Tibial nerve (tissue), 4 donors: ENCODE measurements at places on chromosomes 12 and 14.

- no peak for DNase-seq
Observed at GRCh38 chr14:85519661-85520305, 10.2 kb upstream of the FLRT2 start.

- DNase-seq, result no peak
Observed at GRCh38 chr12:95759718-95760117, 30.8 kb downstream of the NTN4 start.

DNA sequence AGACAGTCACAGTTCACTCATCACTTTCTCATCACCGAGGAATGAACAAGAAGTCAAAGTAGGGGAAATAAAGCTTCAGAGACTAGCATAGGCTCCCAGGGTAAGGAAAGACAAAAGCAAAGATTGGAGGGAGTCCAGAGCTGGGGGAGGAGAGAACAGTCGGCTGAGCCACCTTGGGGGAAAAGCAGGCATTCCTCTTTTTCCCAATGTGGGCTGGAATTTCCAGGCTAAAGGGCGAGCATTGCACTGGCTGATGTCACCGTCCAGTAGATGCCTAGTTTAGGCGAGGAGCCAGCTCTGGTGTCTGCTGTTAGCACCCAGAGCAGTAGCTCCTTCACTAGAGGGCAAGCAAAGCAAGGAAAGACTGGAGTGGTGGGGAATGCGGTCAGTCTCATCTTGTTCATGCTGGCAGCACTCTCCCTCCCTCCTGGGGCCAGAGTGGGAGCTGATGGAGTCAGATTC lies 8.5 kb upstream of the KRT75 start:
- DNase-seq, result no peak

GRCh38 chr12:51065530-51065929 lies 17.4 kb downstream of the LETMD1 start:
- no peak for DNase-seq

DNA sequence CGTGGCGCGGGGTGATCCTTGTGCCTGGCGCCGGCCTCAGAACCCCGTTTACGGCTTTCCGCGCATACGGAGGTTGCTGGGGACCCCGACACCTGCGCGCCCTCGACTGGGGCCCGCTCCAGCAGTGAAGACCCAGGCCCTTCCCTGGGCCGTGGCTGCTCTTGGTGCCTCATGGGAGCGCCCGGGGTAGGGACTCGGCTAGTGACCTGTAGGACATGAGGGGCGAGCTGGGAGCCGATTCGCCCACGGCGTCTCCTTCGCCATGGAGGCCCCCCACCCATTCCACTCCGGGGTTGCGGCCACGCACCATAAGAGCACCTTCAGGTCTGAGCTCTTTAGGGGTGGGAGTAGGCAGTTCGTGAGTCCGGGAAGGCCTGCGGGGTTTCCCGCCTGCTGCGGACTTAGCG lies 14.2 kb upstream of the PAX9 start:
- no peak for DNase-seq

DNA sequence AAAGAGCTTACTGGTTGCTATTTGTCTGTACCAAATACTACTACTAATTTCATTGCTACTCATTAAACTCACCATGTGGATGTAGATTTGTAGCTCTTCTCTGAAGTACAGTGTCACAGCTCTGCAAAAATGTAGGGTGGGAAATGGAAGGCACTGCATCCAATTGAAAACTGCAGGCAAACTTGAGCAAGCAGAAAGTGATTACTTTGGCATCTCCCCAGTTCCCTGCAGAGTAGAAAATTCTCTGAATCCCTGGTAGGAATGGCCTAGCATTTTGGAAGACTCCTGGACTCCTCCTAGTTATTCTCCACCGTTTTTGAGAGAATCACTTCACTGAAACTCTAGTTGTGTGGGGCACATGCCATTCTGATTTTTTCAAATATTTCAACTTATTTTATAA lies 239.1 kb downstream of the DIO2 start:
- no peak for DNase-seq

DNA sequence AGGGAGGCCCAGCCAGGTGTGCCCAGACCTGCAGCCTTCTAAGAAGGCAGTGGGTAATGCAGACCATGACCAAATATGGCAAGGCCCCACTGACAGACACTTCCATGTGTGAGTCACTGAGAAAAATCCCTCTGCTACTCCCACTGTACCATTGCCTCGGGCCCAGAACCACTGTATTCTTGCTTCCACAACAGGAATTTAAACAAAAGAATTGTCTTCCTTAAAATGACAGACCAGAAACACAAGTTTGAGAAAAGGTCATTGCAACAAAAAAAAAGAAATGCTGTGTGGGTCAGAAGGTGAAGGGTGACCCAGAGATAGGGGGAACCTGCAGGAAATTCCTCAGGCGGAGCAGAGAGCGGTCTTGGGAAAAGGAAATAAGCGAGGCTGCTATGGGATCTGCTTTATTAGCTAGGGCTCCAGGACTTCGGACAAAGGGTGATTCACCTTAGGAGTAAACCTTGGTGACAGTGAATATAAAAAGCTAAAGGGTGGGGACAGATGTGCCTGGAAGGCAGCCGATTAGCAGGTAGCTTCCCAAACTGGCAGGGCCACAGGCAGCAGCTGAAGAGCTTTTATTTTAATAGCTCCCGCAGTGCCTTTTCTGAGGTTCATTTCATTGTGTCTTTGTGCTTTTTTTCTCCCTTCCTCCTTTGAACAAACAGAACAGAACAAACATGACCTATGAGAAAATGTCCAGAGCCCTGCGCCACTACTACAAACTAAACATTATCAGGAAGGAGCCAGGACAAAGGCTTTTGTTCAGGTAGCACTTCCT lies 185.3 kb upstream of the BCL2L14 start:
- no peak for DNase-seq

DNA sequence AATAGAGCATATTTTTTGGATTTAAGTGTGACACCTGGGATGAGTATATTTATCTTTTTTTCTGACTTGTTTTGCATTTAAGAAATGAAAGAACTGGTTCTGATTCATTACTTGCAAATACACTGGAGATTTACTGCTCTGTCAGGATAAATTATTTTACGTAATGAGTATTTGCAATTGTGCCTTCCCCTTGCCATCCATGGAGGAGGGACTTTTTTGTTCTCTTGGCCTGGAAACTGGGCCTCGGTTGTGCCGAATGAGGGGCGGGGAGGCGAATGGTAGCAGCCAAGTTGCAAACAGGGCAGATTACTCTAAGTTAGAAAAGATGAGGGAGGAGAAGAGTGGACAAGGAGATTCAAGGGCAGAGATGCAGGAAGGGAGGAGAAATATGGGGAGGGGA lies 308.7 kb downstream of the ATP23 start:
- no peak for DNase-seq

- no peak for DNase-seq
Observed at GRCh38 chr14:104734991-104735779, 11.2 kb downstream of the ADSS1 start.

DNA sequence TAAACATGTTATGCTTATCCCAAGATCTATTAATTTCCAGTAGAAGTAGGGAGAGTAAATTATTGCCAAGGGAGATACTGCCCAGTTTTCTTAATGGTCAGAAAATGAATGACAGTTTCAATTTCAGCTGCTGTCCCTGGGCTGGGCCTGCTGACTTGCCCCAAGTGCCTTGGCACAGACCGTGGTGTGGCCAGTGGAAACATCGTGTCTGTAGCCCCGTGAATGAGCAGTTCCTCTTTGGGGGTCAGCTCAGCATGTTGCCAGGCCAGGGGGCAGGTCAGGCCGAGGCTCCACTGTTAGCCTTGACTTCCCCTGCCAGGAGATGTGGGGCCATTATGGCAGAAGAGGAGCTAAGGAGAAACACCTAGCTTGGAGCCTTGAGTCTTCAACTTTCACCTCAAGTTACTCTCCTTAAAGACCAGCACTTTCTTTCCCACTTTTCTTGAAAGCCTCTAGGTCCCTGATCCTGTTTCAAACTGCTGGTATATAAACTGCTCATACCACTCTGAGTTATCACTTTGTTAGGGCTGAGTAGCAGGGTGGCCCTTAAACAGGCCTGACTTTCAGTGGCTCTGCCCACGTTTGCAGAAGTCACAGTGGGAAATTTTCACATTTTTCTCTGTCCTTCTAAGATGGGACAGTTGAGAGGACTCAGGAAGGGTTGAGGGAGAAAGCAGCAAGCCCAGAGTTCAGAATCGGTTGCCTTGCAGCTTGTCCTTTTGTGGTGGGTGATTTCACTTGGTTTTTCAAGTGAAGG lies 73.2 kb downstream of the SUSD6 start:
- DNase-seq, result no peak

DNA sequence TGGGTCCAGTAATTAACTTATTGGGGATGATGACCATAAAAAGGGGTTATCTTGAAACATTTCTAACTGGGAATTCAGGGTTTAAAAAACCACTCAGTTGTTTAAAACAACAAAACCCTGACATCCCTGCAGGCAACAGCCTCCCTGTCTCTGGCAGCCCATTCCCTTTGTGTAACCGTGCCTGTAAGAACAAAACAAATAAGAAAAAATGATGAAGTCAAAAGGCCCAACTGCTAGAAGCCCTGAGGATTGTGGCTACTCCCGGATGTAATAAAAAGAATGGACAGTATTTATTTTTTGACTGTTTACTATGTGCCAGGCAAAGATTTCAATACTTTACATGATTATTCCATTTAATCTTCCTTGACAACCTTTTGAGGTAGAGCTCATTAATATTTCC lies 75.3 kb downstream of the TMCC3 start:
- no peak for DNase-seq

DNA sequence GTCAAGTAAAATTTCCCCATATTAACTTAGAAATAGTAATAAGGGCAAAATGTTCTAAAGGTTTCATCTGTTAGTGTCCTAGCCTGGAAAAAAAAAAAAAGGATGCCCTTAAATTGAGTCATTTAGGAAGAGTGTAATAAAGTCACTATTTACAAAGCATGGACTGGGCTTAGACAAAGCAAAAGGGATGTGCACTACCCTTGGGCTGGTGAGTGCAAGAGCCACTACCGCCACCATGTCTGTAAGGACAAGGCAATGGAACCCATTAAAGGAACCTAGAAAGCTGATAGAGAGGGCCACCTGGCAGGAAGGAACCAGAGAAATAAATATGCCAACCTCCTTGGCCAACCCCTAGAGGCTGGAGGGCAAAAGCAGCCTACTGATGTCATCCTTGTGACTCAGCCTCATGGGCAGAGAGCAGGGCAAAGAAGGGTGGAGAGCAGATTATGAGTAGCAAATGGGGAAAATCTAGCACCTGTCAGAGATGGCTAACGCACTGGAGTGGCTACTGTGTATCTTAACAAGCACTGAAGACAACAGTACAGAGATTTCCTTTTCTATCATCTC lies 59.5 kb upstream of the FUT8 start:
- DNase-seq, result no peak

GRCh38 chr14:65424531-65424930 lies 12.0 kb downstream of the FUT8 start:
- no peak for DNase-seq

DNA sequence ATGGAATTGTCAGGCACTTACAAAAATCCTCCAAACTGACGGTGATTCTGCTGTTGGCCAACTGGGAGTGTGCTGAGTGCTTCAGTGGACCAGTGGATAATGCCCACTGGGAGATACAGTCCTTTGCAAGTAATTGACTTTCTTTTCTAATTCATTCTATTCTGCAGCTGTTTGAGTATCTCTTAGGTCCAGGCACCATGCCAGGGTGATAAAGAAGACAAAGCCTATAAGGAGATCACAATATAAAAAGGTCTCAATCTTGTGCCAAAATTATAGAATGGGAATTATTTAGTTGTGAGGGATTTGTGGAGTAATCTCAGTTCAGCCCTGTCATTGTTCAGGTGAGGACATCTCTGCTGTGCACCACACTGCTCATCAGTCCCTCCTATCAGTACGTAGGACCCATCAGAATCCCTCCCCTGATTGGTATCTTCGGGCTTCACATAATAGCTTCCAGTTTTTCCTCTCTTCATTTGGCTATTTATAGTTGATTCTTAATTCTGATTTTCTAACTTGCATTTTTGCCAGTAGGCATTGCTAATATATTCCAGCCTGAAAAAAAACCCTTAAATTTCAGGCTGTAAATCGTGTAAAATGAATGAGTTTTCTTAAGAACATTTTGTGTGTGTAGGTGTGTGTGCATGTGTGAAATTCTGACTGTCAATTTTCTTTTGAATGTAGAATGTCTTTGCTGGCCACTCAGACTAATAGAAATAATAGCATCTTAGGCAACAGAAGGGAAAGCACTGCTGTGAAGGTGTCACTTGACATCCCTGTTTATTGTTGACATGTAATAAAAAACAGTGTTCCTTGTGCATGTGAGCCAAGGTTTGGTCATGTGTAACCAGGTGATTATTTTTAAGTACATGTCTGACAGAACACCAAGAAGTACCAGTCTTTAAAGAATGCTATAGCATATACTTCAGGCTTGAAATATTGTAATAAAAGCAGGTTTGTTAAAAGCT lies 457.6 kb upstream of the RGS6 start:
- DNase-seq, result no peak

DNA sequence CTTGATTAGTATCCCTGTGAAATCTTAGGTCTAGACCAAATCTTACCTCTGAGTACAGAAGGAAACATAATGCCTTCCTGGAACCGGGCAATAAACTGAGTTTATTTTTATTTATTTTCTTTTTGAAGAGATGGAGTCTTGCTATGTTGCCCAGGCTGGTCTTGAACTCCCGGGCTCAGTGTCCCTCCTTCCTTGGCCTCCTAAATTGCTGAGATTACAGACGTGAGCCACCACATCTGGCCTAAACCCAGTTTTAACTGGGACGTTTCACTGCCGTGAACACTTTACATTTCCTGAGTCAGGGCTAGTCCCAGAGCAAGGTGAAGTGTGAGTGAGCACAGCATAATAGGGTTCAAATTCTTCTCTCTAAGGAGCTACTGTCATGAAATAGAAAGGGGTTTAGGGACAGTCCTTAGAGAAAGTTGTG lies 671 bp downstream of the GUCY2C start:
- no peak for DNase-seq

DNA sequence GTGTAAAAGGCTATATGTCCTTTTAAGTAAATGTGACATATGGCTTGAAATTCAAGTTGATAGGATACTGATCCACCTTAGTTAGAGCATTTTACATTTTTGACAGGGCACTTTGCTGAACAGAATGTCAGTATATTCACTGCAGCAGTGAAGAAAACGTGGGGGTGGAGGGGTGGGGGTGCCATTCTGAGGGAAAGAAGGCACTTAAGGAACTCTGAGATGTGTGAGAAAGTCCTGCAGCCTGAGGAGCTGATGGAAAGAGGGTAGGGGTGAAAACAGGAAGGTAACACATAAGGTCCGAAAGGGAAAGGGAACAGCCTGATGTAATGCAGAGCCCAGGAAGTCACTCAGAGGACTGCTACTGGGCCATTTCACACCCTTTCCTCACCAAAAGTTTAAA lies 265.5 kb upstream of the GRIP1 start:
- DNase-seq, result no peak

GRCh38 chr12:119681111-119681510 lies 13.2 kb downstream of the PRKAB1 start:
- no peak for DNase-seq

DNA sequence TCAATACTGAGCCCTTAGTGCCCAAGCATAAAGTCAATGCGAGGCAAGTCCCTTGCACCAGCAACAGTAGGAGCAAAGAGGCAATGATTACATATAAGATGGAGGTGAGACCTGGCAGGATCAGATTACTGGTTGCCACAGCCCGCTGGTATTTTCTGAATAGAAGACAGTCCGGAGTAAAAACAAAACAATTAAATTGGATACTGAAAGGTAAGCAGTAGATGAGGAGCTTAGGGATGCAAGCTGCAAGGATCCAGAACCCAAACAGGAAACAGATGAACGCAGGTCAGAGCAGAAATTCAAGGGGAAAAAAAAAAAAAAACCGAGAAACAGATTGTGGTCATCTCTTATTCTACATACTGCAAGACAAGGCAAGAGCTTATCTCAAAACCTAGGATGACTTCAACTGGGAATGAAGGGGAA lies 119.6 kb downstream of the MED13L start:
- DNase-seq, result no peak
